ENCODE measurements at places on chromosomes 12 and 14. TPM values are rescaled to one million over a fixed set of nuclear protein-coding genes. Genes with fewer than 3 reads are reported as not detected.

DNA sequence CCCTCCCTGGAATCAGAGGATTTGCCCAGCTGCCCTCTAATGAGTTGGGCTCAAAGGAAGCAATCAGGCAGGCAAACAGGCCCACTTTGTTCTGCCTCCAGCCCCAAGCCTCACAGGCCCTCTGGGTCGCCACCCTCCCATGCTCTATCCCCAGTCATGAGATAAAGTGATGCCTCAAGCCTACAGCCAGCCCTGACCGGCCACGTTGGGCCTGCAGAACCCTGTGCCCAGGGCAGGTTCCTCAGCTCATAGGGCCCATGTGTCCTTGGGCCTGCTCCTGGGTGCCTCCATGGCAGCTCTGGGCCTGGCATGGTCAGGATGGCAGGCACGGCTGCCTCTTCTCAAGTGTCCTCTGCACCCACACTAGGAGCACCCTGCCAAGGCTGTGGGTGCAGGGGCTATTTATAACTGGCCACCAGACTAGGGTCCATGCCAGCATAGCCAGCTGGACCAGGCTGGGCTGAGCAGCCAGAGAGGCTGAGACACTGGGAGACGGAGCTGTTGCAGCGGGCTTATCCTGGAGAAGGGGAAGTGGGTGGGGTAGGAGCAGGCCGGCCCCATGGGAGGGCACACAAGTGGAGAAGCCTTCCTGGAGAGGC is 20.2 kb downstream of the HDAC7 start:
- no peak for DNase-seq

GRCh38 chr12:15608941-15609340 is 180.2 kb downstream of the EPS8 start:
- DNase-seq: no peak

GRCh38 chr12:90295858-90296257 is 587.2 kb upstream of the ATP2B1 start:
- no peak for DNase-seq

DNA sequence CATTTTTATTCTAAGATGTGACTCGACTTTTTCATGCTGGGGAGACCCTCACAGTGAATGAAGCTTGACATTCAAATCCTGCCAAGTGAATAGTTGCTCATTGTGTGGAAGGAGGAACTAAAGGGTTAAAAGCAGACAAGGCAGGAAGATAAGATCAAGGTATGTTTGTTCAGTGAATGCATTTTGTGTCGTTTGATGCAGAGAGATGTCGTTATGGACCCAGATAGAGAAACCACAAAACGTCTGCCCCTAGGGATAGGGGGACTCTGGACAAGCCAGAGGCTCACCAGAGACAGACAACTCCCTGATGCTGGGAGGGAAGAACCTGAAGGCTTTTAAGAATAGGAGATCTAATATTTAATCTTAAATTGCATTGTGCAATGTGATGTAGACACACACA is 72.5 kb upstream of the MYL2 start:
- DNase-seq: no peak

DNA sequence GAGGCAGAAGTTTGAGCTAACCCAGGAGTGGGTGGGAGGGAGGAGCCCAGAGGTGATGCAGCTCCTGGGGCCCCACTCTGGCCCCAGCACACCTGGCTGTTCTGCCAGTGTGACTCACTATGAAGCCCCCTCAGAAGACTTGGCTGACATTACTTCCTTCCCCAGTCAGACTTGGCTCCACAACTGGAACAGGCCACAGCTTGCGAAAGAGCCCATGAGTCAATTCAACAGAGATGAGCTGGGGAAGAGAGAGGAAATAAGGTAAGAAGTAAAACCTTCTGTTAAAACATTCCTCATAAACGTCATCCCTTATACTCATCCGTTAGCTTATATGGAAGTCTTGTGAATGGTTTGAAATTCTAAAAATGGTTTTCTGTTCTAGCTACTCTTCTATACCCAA is 245.9 kb downstream of the ADAMTS20 start:
- DNase-seq: no peak

DNA sequence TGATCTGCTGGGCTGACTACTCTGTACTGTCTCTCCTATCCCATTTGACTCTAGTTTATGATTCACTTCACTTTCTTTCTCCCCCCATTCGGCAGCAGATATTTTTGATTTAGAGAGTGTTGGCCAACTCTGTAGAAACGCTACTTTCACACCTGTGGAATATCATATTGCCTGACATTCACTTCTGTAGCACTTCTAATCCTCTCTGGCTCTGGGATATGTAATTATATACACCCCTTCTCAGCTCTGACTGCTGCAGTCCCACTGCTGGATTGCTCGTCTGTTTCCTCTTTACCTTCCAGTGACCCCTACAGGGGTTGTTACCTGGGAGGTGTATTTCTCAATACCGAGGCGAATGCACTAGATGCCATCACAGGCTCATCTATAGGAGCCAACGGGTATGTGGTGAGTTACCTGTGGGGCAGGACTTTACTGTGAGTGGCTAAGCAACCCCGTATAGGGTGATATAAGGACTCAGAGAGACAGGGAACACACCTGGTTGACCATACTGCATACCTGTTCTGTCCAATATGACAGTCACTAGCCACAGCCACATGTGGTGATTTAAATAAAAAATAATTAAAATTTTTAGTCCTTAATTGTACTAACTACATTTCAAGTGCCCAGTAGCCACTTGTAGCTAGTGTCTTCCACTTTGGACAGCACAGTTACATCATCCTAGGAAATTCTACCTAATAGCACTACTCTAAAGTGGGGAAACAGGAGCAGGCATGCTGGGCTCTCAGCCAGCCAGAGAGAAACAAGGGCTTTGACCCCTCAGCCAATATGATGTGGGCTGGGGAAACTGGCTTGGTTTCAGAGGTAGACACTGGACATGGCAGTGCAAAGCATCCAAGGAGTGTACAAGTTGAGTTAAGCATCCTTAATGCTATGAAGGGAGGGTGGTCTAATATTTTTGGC is 95.0 kb downstream of the C12orf75 start:
- DNase-seq: no peak

DNA sequence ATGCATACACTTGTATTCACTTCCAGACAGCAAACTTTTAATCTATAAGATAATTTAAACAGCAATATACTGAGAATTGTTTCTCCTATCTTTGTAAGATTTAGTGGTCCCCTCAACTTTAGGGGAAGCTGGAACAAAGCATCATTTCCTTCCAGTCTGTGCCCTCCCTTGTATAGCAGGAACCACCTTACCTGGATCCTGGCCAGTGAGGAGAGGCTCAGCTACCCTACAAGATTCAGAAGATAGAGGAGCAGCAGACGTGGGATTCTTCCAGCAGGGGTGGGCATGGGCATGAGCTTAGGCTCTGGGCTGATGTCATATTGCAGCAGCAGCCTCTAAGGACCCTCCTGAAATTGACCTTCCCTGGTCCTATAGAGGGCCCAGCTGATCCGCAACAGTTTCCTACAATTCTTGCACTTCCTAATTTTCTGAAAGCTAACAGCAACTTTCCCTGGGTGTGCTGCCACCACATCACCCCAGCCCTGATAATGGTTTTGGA is 21.3 kb downstream of the MOK start:
- no peak for DNase-seq

SCFD1 gene
- 59.2 TPM for total RNA-seq

- no peak for DNase-seq
These were observed 44.4 kb upstream of the STXBP6 start for GRCh38 chr14:25094171-25094907.

PAX9 gene
- total RNA-seq: not detected

B3GNT4 gene
- total RNA-seq: 0.50 TPM

- DNase-seq: no peak
These were observed 34.9 kb upstream of the CERS5 start for GRCh38 chr12:50201987-50202521.

DNA sequence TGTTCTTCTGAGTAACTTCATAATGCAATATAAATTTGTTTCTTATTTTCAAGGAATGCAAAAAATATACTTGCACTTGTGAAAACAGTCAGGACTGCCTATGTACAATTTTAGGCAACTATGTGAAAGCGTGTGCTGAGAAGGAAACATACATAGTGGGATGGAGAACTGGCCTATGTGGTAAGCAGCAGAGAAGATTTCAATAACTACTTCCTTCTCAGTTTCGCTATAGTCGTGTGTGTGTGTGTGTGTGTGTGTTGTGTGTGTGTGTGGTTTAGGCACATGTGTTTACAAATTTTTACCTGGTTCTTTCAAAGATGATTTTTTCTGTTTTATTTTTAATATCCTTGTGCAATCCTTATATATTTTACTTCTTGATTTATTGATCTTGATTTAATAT is 211.8 kb downstream of the LRRK2 start:
- DNase-seq: no peak

TAS2R19 gene
- 3.1 TPM for total RNA-seq

KCNMB4 gene
- 0.50 TPM for total RNA-seq

- no peak for DNase-seq
These were observed 145.3 kb downstream of the SSPN start for GRCh38 chr12:26340649-26341048.

- no peak for DNase-seq
These were observed 5.9 kb downstream of the KRT86 start for GRCh38 chr12:52280319-52280795.

SLCO1B1 gene
- total RNA-seq: not detected

GRCh38 chr12:5085896-5086295 is 42.2 kb downstream of the KCNA5 start:
- no peak for DNase-seq

All from activated CD4-positive, alpha-beta T cell treated with anti-CD3 and anti-CD28 coated beads, Interleukin-2, amount 10 ng/mL, durations not matched to agents 7 days and 5 days (primary cell).